Thyroid gland (tissue), 4 donors: ENCODE measurements at places on chromosomes 6 and 20. TPM values are rescaled to one million over a fixed set of nuclear protein-coding genes. Genes with fewer than 3 reads are reported as not detected.

- H3K27ac ChIP-seq, result no peak overlapping the region
- no peaks in the 10 kb centered on the region for H3K27me3 ChIP-seq
- no peaks in the 10 kb centered on the region for H3K36me3 ChIP-seq
- no peak overlapping the region for H3K4me3 ChIP-seq
- no peak for DNase-seq
Measured at GRCh38 chr6:64750910-64751309, 956.1 kb downstream of the EYS start.

DNA sequence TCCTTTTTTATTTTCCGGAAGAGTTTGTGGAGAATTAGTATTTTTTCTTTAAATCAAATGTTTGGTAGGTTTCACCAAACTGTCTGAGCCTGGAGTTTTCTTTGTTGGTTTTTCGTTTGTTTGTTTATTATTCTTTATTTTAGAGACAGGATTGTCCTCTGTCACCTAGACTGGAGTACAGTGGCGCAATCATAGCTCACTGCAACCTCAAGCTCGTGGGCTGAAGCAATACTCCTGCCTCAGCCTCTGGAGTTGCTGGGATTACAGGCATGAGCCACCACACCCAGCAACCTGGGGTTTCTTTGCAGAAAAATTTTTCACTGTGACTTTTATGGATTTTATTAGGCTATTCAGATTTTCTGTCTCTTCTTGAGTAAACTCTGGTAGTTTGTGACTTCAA, 120.2 kb upstream of the LOC128125822 start:
- no peak for DNase-seq
- H3K36me3 ChIP-seq, result no peaks in the 10 kb centered on the region
- no peaks in the 10 kb centered on the region for H3K27me3 ChIP-seq
- no peak overlapping the region for H3K27ac ChIP-seq
- H3K4me1 ChIP-seq, result no peaks in the 10 kb centered on the region
- H3K4me3 ChIP-seq, result no peak overlapping the region

DNA sequence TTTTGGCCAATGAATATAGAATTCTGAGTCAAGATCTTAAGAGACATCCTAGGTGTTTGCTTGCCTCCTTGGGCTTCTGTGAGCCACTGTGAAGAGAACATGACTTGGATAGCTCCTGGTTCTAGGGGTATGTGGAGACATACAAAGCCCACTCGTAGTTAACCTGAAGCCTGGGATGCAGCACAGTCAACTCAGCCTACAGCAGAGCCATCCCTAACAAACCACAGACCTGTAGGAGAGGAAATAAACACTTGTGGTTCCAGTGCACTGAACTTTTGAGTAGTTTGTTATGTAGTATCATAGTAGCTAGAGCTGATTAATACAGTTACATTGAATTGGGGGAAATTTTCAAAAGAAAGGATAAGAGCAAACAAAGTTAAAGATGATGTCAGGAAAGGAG, 474.4 kb upstream of the HSF2 start:
- no peak overlapping the region for H3K4me3 ChIP-seq
- no peak for DNase-seq
- H3K4me1 ChIP-seq, result no peaks in the 10 kb centered on the region
- H3K27ac ChIP-seq, result no peak overlapping the region
- H3K27me3 ChIP-seq, result no peaks in the 10 kb centered on the region

DNA sequence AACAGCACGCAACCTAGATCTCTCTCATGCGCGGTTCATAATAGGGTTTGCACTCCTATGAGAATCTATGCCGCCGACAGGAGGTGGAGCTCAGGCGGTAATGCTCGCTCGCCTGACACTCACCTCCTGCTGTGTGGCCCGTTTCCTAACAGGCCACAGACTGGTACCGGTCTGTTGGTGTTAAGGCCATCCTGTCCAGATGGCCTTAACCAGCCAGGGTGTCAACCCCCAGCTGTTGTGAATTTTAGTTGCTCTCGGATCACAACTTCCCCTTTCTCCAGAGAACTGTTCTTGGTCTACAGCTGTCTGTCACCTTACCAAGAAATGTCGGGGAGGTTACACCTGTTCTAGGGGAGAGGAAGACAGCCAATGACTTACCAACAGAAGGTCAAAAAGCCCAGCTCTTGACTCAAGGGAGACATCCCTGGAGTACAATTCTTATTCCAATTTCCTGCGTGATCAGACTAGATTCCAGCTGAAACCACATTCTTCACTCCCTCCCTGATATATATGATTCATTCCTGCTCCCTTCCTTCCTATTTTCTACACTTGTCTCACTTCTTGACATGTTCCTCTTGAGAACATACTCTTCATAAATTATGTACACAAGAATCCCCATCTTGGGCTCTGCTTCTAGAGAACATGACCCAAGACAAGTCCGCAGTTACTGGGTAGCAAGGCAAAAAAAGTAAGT, 23.1 kb upstream of the DNAAF9 start:
- H3K4me1 ChIP-seq, result no peaks in the 10 kb centered on the region
- H3K27ac ChIP-seq, result no peak overlapping the region
- H3K27me3 ChIP-seq, result no peaks in the 10 kb centered on the region
- no peak for DNase-seq

DNA sequence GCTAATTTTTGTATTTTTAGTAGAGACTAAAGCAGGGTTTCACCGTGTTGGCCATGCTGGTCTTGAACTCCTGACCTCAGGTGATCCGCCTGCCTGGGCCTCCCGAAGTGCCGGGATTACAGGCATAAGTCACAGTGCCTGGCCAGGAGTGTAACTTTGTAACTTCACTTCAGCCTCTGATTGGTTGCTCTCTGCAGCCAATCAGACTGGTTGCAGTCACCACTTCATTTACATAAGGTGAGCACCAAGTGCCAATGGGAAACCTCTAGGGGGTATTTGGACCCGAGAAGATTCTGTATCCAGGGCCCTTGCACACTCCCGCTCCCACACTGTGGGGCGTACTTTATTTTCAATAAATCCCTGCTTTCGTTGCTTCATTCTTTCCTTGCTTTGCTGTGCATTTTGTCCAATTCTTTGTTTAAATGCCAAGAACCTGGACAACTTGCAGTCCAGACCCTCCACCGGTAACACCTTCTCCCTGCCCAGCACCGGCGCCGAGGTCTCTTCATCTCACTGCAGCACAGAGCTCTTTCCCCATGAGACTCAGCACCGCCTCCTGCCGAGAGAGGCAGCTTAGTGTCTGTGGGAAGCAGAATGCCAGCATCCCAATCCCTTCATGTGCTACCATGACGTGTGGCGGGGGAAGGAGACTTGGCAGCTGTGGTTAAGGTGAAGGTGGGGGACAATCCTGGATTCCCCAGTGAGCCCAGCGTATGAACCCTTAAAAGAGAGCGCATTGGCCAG, 14.0 kb upstream of the MRGBP start:
- H3K4me3 ChIP-seq, result no peak overlapping the region
- H3K36me3 ChIP-seq, result no peaks in the 10 kb centered on the region
- H3K27ac ChIP-seq, result no peak overlapping the region
- DNase-seq, result no peak
- H3K27me3 ChIP-seq, result no peaks in the 10 kb centered on the region

Gene CAPN11
- 0.22 TPM for total RNA-seq

GRCh38 chr6:162074641-162075275, 652.8 kb downstream of the PRKN start:
- no peak overlapping the region for H3K27ac ChIP-seq
- H3K4me3 ChIP-seq, result no peak overlapping the region
- H3K4me1 ChIP-seq, result no peaks in the 10 kb centered on the region
- H3K27me3 ChIP-seq, result no peaks in the 10 kb centered on the region
- no peaks in the 10 kb centered on the region for H3K36me3 ChIP-seq

DNA sequence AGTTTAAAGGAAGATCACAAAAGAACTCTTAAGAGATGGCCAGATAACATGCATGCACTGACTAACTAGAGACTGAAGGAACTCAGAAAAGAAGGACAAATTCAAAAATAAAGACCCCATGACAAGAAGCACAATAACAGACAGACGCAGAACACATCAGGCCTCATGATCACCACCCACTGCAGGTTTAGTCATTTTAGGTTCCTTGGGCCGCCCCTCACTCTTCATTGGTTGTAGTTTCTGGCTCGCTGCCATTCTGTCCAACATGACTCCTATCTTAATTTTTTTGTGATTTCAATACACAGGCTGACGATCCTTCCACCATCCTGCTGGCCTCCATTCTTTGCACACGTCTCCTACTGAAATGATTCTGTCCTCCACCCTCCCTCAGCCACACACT, 21.6 kb downstream of the STX7 start:
- DNase-seq, result no peak
- H3K4me3 ChIP-seq, result no peak overlapping the region
- no peaks in the 10 kb centered on the region for H3K36me3 ChIP-seq
- H3K27me3 ChIP-seq, result no peaks in the 10 kb centered on the region
- peaks cover 34% of the 10 kb centered on the region for H3K4me1 ChIP-seq
- peak overlapping the region; percentile 46 for H3K27ac ChIP-seq

GRCh38 chr20:19626896-19627295, 131.2 kb upstream of the RIN2 start:
- H3K27ac ChIP-seq, result no peak overlapping the region
- H3K4me1 ChIP-seq, result no peaks in the 10 kb centered on the region
- H3K4me3 ChIP-seq, result no peak overlapping the region

- H3K4me3 ChIP-seq, result no peak overlapping the region
- no peaks in the 10 kb centered on the region for H3K27me3 ChIP-seq
- H3K4me1 ChIP-seq, result no peaks in the 10 kb centered on the region
- peak; percentile 45 for DNase-seq
Measured at GRCh38 chr6:32886681-32887383, 32.8 kb downstream of the PSMB9 start.

Gene RNF217
- 29.0 TPM for total RNA-seq

Gene ADGRF4
- 0.13 TPM for total RNA-seq

GRCh38 chr6:138405816-138406413, 1.9 kb downstream of the HEBP2 start:
- peaks cover 36% of the 10 kb centered on the region for H3K36me3 ChIP-seq
- H3K27ac ChIP-seq, result no peak overlapping the region
- no peak overlapping the region for H3K4me3 ChIP-seq

- DNase-seq, result no peak
- peak overlapping the region; percentile 82 for H3K4me3 ChIP-seq
- no peaks in the 10 kb centered on the region for H3K27me3 ChIP-seq
Measured at GRCh38 chr6:41546475-41546865, 289 bp downstream of the FOXP4 start.

Gene PSMB9
- 9.1 TPM for total RNA-seq

GRCh38 chr6:116535109-116535508, 10.4 kb downstream of the TRAPPC3L start:
- DNase-seq, result no peak
- no peak overlapping the region for H3K4me3 ChIP-seq
- H3K27me3 ChIP-seq, result no peaks in the 10 kb centered on the region
- H3K4me1 ChIP-seq, result no peaks in the 10 kb centered on the region
- no peak overlapping the region for H3K27ac ChIP-seq

GRCh38 chr20:41261790-41262717, 55.5 kb downstream of the ZHX3 start:
- H3K27ac ChIP-seq, result no peak overlapping the region
- no peak for DNase-seq

GRCh38 chr6:76942203-76942966, 520.9 kb downstream of the HTR1B start:
- H3K27ac ChIP-seq, result no peak overlapping the region
- no peaks in the 10 kb centered on the region for H3K4me1 ChIP-seq
- no peak for DNase-seq
- H3K4me3 ChIP-seq, result no peak overlapping the region
- no peaks in the 10 kb centered on the region for H3K27me3 ChIP-seq

Gene STK38
- 12.0 TPM for total RNA-seq

DNA sequence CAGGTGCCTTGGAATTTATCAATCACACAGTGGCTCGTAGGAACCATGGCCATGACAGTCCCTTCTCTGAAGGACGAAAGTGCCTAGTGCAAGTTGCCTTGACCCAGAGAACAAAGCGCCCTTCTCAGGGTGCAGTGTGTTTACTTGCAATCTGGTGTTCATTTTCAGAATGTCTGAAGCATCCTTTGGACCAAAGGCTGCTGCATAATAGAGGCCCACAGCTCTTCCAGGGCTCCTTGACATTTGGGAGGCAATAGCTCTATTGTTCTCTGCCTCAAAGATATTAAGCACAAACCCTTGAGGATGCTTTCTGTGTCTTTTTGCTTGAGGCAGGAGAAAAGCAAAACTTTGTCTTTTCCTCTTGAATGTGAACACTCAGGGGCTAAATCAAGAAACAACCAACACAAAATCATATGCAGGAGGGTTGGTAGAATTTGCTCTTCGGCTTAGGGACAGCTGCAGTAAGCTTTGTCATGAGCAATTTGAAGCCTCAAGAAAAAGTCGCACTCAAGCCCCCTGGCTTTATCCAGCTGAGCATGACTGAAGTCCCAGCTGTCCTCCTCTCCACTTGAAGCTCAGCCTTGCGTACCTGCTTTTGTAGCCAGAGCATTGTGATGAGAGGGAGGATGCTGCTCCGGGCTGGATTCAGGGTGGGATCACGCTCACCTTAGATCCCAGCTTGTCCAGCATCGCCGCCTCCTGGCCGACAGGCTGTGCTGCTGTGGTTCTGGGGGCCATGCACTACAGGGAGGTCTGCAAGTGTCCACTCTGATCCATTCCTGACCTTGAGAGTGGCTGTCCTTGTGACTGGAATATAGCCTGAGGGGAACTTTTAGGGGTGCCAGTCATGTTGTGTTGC, 495.4 kb downstream of the CDH26 start:
- H3K27me3 ChIP-seq, result no peaks in the 10 kb centered on the region
- H3K27ac ChIP-seq, result no peak overlapping the region
- no peaks in the 10 kb centered on the region for H3K36me3 ChIP-seq
- no peak for DNase-seq
- peaks cover 6% of the 10 kb centered on the region for H3K4me1 ChIP-seq
- H3K4me3 ChIP-seq, result no peak overlapping the region

GRCh38 chr6:35139924-35140638, 1.1 kb downstream of the TCP11 start:
- DNase-seq, result peak; percentile 55
- H3K27me3 ChIP-seq, result no peaks in the 10 kb centered on the region
- H3K27ac ChIP-seq, result no peak overlapping the region
- peaks cover 6% of the 10 kb centered on the region for H3K4me1 ChIP-seq

DNA sequence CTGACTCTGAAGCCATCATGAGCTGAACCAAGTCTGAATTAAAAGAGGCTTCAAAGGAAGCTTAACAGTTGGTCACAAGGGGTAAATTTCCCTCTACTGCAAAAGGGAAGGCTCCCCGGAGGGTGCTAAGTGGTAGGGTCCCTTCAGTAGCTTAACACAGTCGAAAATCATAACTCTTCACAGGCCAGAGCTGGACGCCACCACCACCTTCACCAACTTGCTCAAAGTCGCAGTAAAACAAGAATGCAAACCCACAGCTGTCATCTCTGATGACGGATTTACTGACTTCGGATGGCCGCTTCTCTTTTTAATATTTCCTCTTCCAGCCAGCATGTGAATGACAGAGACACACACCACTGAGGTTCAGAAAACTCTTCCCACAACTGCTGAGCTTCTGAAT, 144.7 kb upstream of the FBXL4 start:
- no peaks in the 10 kb centered on the region for H3K4me1 ChIP-seq
- H3K27ac ChIP-seq, result no peak overlapping the region
- no peaks in the 10 kb centered on the region for H3K36me3 ChIP-seq
- no peak for DNase-seq
- no peak overlapping the region for H3K4me3 ChIP-seq

Gene TGM3
- not detected for total RNA-seq

Gene OCSTAMP
- not detected for total RNA-seq

Gene ZC3H12D
- total RNA-seq, result 0.81 TPM

GRCh38 chr20:32128167-32128566, 18.7 kb downstream of the TM9SF4 start:
- H3K36me3 ChIP-seq, result no peaks in the 10 kb centered on the region
- DNase-seq, result no peak
- H3K27me3 ChIP-seq, result no peaks in the 10 kb centered on the region
- peaks cover 16% of the 10 kb centered on the region for H3K4me1 ChIP-seq

Gene ASIP
- total RNA-seq, result not detected

GRCh38 chr6:6703699-6704098, 115.2 kb downstream of the LY86 start:
- H3K27me3 ChIP-seq, result no peaks in the 10 kb centered on the region
- peaks cover 12% of the 10 kb centered on the region for H3K4me1 ChIP-seq
- no peaks in the 10 kb centered on the region for H3K36me3 ChIP-seq
- H3K27ac ChIP-seq, result peak overlapping the region; percentile 48
- no peak for DNase-seq
